Left hindlimb (tissue), 1 donor: ENCODE measurements at places on chromosomes 5 and 9.

- DNase-seq, result no peak
These were observed 597.3 kb downstream of the GABRG2 start for GRCh38 chr5:162664846-162665245.

DNA sequence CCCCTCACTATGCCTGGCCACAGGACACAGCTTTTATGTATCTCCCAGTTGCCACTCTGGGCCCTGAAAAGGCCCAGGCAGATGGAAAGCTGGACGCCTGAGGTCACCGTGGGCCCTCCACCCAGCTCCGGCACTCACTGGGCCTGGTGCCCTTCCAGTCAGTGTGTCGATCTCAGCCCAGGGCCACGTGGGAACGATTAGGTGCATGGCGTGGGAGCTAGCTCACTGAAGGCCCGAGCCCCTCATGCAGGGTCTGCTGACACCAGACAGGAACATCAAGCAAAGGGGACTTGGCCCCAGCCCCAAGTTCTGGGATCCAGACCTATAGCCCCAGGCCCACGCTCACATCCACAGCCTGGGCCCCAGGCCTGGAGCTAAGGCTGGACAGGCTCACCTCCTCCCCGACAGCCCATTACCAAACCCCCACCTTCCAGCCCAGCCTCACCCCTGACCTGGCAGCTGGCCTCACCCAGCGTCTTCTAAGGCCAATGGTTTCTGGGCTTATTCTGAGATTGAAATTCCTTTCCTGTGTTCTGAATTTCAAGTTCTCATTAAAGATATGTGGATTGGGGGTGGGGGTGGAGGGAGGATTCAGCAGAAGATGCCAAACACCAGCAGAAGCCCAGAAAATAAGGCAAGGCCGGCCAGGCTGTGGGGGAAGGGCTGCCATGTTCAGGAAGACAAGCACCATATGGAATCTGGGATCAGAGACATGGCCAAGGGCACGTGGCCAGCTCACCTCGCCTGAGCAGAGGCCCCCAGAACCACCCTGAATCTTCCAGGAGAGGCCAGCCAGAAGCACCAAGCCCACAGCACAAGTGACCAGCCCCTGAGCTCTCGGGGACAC is 74.5 kb downstream of the ADAMTS2 start:
- DNase-seq, result peak; percentile 90

DNA sequence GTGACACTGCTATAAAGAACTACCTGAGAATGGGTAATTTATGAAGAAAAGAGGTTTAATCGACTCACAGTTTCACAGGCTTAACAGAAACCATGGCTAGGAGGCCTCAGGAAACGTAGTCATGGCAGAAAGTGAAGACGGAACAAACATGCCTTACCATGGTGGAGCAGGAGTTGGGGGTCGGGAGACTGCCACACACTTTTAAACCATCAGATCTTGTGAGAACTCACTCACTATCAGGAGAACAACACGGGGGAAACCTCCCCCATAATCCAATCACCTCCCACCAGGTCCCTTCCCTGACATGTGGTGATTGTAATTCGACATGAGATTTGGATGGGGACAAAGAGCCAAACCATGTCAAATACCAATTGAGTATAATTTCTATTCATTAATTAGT is 2392.6 kb upstream of the C9orf72 start:
- no peak for DNase-seq

GRCh38 chr5:179256328-179257175 is 88.7 kb downstream of the ADAMTS2 start:
- peak; percentile 79 for DNase-seq
